NCI-H2081 treated with DMSO at 0.1 percent for 48 hours (cell line): ENCODE measurements at places on chromosomes 1 and 21.

- no peak for DNase-seq
Measured at GRCh38 chr21:30839304-30839703, 9.7 kb upstream of the KRTAP7-1 start.

DNA sequence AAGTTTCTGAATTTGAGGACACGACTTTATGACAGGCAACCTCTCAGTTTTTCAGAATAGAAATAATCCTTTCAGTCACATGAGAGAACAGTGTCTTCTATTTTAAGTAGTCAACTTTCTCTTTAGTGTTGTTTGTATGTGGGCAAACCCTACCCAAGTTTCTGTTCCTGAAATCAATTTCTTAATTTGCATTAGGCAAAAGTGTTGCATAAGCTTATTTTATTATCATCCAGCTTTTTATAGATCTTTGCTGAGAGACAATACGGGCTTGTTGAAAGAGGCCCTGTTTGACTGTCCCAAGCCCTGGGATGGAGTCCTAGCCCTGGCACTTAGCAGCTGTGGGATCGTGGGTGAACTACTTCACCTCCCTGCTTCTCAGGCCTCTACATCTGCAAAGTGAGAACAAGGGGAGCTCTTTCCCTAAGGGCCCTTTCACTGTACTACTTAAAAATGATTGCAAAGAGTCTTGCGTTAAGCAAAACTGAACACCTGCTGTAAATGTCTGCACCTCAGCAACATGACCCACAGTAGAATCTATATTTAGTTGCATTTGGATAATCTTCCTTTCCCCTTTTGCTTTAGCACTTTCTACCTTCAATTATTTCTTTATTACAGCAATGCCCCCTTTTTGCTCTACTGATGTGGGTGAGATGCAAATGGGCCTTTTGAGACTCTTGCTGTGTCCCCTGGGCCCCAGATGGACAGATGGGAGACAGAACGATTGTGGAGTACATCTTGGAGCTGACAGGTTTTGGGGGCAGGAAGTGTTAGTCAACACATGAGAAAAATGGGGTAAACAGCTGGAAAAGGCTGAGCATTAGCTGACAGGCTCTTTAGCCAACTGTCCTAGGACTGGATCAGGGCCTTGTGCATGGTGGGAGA is 41.0 kb upstream of the SCAF4 start:
- DNase-seq: no peak

GRCh38 chr1:113701429-113701828 is 57.9 kb downstream of the PHTF1 start:
- no peak for DNase-seq

DNA sequence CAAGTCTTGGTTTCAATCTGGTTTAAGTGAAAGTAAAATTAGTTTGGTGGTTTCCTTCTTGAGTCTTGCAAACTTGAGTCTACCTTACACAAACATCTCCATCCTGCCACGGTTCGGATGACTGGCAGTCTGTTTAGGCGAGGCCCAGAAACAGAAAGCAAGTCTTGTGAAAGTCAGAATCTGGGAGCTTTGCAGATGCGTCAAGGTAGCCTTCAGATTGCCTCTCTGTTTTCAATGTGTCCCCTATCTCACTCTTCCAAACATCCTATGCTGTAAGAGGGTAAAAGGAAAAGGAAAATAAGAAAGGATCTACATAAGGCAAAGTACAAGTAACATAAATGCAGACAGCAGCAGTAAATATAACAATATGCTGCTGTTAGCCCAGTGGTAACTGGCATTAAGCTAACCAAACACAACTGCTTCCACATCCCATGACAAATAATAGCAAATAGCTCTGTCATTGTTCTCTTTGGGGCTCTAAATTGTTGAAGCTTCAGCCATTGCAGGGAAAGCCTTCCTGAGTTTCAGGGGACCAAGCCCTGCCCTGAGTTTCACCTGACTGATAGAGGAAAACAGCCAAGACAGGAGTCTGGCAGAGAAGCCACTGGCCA is 26.2 kb upstream of the C1orf105 start:
- DNase-seq: no peak

- DNase-seq: no peak
Measured at GRCh38 chr1:172895050-172895460, 155.7 kb downstream of the TNFSF18 start.

GRCh38 chr1:224923726-224924125 is 5.7 kb upstream of the DNAH14 start:
- no peak for DNase-seq

DNA sequence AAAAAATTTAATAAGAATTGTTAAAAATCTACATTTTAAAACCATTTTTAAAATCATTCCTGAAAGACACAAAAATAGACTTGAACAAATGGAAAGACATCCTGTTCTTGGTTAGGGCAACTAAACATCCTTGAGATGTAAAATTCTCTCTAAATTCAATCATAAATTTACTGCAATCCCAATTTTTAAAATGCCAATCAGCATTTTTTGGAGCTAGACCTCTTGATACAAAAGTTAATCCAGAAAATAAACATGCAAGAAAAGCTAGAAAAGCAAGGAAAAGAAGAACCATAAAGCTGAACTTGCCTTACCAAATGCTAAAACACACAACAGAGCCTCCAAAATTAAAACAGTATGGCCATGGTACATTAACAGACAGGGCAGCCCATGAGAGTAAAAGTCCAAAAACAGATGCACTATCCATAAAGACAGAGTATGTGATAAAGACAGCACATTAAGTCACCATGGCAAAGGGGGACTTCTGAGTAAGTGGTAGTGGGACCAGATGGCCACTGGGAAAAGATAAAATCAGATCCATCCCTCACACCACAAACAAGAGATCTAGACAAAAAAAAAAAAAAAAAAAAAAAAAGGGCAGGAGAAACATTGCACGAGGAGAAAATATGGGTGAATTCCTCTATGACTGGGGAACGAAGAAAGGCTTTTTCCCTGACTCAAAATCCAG is 51.4 kb downstream of the NPHP4 start:
- no peak for DNase-seq

- DNase-seq: no peak
Measured at GRCh38 chr1:39819091-39819812, 30.6 kb upstream of the BMP8B start.
